ENCODE measurements at places on chromosomes 12 and 14. TPM values are rescaled to one million over a fixed set of nuclear protein-coding genes. Genes with fewer than 3 reads are reported as not detected.

Gene NRIP2
- not detected for total RNA-seq

Gene LRCOL1
- total RNA-seq = not detected

Gene TMEM179
- total RNA-seq = not detected

Gene LIN7A
- total RNA-seq = 14.9 TPM

Gene SUOX
- 15.9 TPM for total RNA-seq

Gene TAS2R9
- not detected for total RNA-seq

Gene NOS1
- not detected for total RNA-seq

Gene PDE6H
- total RNA-seq = not detected

Gene APOF
- not detected for total RNA-seq

Gene LRRC10
- total RNA-seq = not detected

Gene NKX2-1
- total RNA-seq = not detected

Gene KRT73
- total RNA-seq = 23.3 TPM

Gene RECQL
- 46.8 TPM for total RNA-seq

Gene GLTP
- 48.6 TPM for total RNA-seq

Gene ADCY4
- total RNA-seq = 9.8 TPM

Gene SLC39A5
- total RNA-seq = 0.70 TPM

Gene MYF5
- total RNA-seq = not detected

Gene SCN8A
- 0.42 TPM for total RNA-seq

Gene RTL1
- not detected for total RNA-seq

Gene TAS2R19
- 2.9 TPM for total RNA-seq

Gene APOLD1
- 0.70 TPM for total RNA-seq

Gene OAS2
- 56.3 TPM for total RNA-seq

Gene KLRD1
- 568 TPM for total RNA-seq

Gene NPAS3
- total RNA-seq = not detected

Gene DUSP16
- total RNA-seq = 10.0 TPM

Gene KLRC1
- 30.0 TPM for total RNA-seq

Gene MVK
- 16.2 TPM for total RNA-seq

Gene SPIC
- 0.24 TPM for total RNA-seq

Gene ANO4
- not detected for total RNA-seq

Gene DDIT3
- total RNA-seq = 117 TPM

Gene FBXO33
- total RNA-seq = 50.2 TPM

Gene FGF6
- total RNA-seq = not detected

Gene CELA1
- total RNA-seq = not detected

Gene TMEM63C
- total RNA-seq = 5.1 TPM

Gene CKB
- total RNA-seq = 37.4 TPM

Gene SLC17A8
- total RNA-seq = not detected

Gene TEX22
- total RNA-seq = 1.9 TPM

Measured in natural killer cell (primary cell).